ENCODE measurements at places on chromosomes 16 and 17. TPM values are rescaled to one million over a fixed set of nuclear protein-coding genes. Genes with fewer than 3 reads are reported as not detected.

- DNase-seq: no peak
Measured at GRCh38 chr17:68249354-68249765, 1.5 kb downstream of the AMZ2 start.

Gene TP53TG3F
- not detected for polyA plus RNA-seq

Gene ETV4
- polyA plus RNA-seq: 5.4 TPM

Gene KRT16
- polyA plus RNA-seq: not detected

- DNase-seq: no peak
Measured at GRCh38 chr17:17112628-17113200, 70.5 kb downstream of the MPRIP start.

Gene GAS2L2
- polyA plus RNA-seq: not detected

Gene RAP1GAP2
- polyA plus RNA-seq: 2.4 TPM

DNA sequence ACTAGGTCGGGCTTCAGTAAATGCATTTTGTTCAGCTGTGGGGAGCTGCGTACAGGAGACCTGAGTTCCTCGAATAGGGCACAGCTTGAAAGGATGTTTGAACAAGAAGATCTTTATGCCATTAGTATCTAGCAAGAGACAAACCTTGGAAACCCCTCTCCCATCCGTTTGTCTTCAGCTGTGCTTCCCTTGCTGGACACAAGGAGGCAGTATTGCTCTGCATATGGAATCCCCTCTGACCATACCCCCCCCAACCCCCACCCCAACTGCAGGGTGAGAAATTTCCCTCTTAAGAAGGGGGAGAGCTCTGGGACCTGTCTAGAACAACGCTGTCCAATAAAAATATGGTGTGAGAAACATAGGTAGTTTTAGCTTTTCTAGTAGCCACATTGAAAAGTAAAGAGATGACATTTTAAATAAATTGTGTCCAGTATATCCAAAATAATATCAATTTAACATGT lies 1.6 kb downstream of the MRM1 start:
- no peak for DNase-seq

DNA sequence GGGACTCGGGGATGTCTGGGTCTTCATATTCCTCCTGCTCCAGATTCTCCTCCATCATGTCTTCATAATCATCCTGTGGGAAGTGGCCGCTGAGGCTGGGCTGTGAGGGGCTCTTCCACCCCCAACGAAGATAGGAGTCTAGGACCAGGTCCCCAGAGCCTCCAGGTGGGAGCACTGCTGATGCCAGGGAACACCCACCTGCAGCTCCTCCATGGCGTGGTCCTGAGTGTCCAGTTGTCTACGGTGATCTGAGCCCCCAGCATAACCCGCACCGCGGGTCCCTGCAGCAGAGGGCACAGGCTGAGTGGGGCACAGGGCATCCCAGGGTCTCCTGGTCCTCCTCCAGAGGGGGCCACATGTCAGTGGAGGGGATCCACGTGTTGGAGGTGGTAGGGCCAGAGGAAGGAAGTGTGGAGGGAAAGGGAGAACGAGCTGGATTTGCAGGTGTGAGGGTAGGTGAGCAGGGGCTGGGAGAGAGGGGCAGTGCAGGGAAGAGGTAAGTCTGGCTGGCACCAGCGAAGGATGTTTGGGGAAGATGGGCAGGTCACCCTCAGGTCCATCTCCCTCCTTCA lies 5.2 kb downstream of the SLC4A1 start:
- no peak for DNase-seq

Gene MAP1LC3B
- 49.7 TPM for polyA plus RNA-seq

GRCh38 chr16:12681653-12682052 lies 122.0 kb downstream of the CPPED1 start:
- no peak for DNase-seq

Gene GRIN2C
- 0.71 TPM for polyA plus RNA-seq

GRCh38 chr16:11686713-11687380 lies 18.6 kb downstream of the SNN start:
- no peak for DNase-seq

Gene TAC4
- polyA plus RNA-seq: 1.8 TPM

Gene TTLL6
- polyA plus RNA-seq: not detected

GRCh38 chr16:88973007-88973410 lies 4.0 kb downstream of the CBFA2T3 start:
- no peak for DNase-seq

Gene DHX58
- polyA plus RNA-seq: 5.8 TPM

GRCh38 chr16:728131-728889 lies 1.4 kb downstream of the HAGHL start:
- no peak for DNase-seq

DNA sequence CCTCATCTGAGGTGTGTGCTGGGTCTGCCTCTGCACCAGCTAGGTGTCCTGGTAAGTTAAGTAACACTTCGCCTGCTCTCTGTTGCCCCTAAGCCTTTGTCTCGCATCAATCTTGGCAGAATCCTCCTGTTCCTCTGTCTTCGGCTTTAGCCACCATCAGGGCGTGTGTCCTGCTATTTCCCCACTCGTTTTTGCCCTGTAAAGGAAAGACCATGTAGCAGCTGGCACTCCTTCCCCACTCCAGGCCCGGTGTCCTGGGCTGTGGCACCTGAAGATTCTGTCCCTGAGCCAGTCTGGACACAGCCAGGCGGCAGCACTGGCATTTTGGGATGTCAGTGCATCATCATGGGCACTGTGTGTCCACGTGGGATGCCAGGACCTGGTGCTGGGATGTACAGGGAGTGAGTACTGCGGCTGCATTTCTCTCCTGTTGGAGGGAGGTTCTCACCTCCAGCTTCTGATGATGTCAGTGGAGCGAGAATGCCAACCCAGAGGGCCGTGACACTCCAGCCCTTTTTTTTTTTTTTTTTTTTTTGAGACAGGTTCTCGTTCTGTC lies 26.2 kb upstream of the FOXK2 start:
- DNase-seq: no peak

Gene DPEP3
- polyA plus RNA-seq: not detected

Gene NPIPA3
- polyA plus RNA-seq: 15.6 TPM

Gene EXOSC6
- 14.2 TPM for polyA plus RNA-seq

Gene CLDN7
- polyA plus RNA-seq: 0.99 TPM

- DNase-seq: no peak
Measured at GRCh38 chr16:53945996-53946395, 242.0 kb downstream of the FTO start.
